Activated naive CD4-positive, alpha-beta T cell (primary cell): ENCODE measurements at places on chromosomes 7 and 10.
A peak's percentile ranks its signal among the peaks of the same experiment; 100 is the strongest.

- DNase-seq: no peak
These were observed 4.5 kb downstream of the SNCG start for GRCh38 chr10:86962981-86963310.

- peak; percentile 91 for DNase-seq
These were observed 32.2 kb downstream of the FOXL3 start for GRCh38 chr7:322111-322671.

DNA sequence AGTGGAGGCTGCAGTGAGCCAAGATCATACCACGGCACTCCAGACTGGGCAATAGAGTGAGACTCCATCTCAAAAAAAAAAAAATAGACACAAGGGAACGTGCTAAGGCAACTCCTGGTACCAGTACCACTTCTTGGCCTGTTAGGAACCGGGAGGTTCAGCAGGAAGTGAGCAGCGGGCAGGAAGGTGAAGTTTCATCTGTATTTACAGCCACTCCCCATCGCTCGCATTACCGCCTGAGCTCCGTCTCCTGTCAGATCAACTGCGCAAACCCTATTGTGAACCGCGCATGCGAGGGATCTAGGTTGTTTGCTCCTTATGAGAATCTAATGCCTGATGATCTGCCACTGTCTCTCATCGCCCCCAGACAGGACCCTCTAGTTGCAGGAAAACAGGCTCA, 69.9 kb upstream of the FOXK1 start:
- no peak for DNase-seq

- no peak for DNase-seq
These were observed 48.4 kb downstream of the DYNC1I1 start for GRCh38 chr7:95820778-95821177.

DNA sequence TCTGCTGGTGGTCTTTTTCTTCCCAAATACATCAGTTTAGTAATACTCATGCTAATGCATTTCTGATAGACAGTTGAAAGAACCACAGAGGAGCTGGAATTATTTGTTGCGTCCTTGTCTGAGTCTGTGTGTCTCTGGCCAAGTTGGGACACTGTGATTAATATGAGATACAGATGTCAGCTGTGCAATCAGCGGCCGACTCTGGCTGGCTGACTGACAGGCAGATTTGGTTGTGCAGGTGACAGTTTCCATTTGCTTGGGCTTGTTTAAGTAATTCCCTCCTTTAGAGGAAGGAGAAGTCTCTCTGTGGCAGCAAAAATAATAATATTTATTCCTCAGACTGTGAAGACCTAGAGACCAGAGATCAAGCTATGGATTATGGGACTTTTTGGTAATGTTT, 176.2 kb upstream of the CHRM2 start:
- no peak for DNase-seq

DNA sequence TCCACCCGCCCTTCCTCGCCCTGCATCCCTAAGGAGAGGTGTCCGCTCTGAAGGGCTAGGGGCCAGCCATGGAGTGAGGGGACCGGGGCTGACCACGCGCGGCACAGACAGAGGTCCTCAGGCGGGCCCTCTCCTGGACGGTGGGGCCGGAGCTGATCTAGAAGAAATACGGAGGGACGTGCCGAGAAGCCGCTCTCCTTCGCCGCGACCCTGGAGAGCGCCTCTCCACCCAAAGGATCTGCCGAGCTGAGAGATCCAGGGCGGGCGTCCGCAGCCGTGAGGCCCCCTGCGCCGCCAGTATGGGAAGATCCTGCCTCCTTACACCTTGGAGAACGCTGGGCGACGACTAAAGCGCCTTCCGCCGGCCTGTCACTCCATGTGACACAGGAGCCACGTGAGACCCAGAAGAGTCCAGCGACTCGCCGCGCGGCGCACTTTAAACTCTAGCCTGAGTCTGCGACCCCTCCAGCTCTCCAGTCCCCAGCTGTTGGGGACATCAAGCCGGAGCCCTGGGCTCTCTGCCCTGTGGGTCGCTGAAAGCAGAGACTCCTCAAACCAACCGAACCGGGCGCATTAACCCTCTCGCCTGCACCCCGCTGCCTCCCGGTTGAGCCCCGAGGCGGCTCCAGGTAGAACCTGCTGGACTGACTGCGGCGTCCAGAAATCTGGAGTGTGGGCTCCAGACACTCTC, 1.5 kb upstream of the SFMBT2 start:
- DNase-seq: peak; percentile 28

DNA sequence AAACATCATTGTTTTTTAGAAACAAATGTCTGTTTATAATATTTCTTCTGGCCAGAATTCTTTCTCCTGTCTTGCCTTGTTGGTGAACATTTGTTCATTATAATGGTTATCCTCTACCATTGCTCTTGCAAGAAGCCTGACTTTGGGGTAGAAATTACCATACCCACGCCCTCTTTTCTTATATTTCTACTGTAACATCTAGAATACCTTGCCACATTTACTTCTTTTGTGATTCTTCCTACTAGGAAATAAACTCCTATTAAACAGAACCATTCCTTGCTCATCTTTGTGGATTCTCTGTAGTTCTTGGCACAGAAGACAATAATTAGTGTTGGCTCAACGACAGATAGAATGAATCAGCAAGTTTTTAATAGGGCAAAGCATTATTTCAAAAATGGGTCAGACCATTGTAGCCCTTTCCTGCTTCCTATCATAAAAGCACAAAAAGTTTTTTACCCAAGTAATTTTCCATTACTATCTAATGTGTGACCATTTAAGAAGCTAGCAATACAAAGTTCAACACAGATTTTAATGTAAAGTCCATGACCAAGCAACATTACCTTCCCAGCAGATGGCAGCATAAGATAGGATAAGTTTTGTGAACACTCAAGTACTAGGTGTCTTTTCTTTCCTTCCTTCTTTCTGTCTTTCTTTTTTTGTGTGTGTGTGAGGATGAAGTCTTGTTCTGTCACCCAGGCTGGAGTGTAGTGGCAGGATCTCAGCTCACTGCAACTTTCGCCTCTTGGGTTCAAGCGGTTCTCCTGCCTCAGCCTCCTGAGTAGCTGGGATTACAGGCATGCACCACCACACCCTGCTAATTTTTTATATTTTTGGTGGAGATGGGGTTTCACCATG, 270.4 kb downstream of the HGF start:
- DNase-seq: no peak

DNA sequence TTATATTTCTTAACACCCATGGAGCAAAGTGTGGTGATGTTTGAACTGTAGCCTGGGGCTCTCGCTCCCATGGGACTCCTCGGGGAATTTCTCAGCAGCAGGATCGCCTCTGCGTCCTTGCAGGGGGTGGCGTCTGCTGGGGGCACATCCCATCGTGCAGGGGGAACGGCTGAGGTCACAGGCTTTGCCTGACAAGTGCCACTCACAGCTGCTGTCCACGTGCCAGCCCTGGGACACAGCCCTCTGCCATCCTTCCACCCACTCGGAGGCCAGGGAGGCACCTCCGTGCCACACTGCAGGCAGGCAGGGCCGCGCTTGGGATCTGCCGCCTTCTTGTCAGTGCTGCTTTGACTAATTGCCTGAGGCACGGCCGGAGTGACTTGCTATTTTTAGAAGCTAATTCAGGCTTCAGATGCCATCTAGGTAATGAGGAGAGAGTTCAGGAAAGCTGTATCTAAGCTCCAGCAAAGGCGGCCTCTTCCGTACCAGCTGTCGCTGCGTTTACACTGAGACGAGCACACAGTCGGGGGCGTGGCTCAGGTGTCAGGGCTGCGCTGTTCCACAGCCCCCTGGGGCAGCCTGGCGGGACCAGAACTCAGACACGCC, 45.7 kb downstream of the PITRM1 start:
- no peak for DNase-seq

- no peak for DNase-seq
These were observed 692.7 kb downstream of the MAGI2 start for GRCh38 chr7:78760620-78761355.

GRCh38 chr7:50858528-50859245, 76.0 kb upstream of the GRB10 start:
- DNase-seq: no peak

GRCh38 chr10:123442901-123443300, 223.3 kb upstream of the GPR26 start:
- no peak for DNase-seq

- DNase-seq: no peak
These were observed 977 bp downstream of the CALU start for GRCh38 chr7:128739990-128740682.

DNA sequence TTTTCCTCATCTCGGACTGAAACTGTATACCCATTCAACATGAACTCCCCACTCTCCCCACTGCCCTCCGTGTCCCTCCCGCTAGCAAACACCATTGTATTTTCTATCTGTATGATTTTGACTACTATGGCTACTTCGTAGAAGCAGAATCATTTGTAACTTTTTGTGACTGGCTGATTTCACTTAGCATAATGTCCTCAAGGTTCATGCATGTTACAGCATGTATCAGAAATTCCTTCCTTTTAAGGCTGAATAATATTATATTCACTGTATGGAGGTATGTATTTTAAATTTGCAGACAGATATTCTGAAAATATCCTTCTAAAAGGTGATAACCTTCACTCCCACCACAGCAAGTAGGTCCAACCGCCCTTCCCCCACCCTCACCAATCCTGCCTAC, 42.9 kb upstream of the MMD2 start:
- DNase-seq: no peak

DNA sequence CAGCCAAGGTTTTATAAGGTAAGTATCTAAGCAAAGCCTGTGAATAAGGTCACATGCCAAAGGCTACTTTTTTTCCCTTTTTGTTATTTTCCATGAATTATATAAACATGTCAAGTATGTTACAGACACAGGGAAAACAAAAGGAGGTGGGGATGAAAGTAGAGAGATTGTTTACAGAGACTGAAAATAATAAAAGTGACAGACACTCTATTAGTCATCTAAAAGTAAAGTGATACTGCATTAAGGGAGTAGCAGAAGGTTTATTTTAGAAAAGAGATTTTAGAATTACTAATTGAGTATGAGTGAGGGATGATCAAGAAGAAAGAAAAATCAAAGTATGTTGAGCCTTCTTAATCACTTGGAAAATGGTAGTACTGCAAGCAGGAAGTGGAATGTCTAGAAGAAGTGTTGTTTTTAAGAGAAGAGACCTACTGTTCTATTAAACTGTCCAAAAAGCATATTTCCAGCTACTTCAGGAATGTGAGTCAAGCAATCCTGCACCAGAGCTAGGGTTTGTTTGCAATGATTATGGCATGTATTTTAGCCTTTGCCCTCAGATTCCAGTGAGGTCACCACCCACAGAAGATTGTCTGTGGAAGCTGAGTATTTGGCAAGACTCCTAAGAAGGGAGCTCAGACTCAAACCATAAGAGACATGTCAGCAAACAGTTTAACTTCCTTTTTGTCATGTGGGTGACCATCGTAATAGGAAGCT, 177.9 kb upstream of the PLXDC2 start:
- no peak for DNase-seq

DNA sequence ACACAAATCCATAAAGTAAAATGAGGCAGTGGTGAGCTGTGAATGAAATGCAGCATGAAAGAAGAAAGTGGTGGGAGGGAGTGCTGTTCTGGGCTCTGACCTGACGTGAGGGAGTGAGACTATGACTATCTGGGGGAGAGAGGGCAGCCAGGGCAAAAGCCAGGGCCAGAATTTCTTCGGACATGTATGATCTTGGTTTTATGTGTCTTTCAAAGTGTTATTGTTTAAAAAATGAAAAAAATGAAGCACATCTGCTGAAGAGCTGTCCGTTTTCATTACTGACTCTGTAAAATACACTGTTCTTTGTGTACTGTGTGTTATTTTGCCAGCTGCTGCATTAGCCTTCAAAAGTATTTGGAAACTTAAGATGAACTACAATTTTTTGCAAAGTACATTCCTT, 70.2 kb upstream of the KLF14 start:
- no peak for DNase-seq

GRCh38 chr7:43302773-43303460, 190.5 kb downstream of the HECW1 start:
- no peak for DNase-seq

- DNase-seq: no peak
These were observed 21.2 kb downstream of the ASB15 start for GRCh38 chr7:123622660-123623386.

DNA sequence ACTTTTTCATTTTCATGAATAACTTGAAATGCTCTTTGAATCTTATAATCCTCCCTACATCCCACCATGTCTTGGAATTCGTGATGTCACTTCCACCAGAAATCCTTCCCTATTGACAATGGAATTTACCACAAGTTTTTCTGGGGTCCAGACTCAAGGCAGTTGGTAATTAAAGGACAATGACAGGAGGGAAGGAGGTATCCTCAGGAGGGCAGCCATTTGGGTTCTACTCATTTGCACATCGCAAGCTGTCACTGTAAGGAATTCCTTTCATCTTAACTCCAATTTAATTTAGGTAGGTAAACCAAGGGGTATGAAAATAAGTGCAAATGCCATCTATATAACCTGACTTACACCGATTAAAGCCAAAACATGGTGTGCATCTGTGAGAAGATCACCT, 21.9 kb downstream of the LRRC17 start:
- DNase-seq: no peak

GRCh38 chr7:91784469-91784868, 96.0 kb downstream of the MTERF1 start:
- DNase-seq: no peak

- no peak for DNase-seq
These were observed 115.1 kb upstream of the SLC13A1 start for GRCh38 chr7:123314886-123315285.

DNA sequence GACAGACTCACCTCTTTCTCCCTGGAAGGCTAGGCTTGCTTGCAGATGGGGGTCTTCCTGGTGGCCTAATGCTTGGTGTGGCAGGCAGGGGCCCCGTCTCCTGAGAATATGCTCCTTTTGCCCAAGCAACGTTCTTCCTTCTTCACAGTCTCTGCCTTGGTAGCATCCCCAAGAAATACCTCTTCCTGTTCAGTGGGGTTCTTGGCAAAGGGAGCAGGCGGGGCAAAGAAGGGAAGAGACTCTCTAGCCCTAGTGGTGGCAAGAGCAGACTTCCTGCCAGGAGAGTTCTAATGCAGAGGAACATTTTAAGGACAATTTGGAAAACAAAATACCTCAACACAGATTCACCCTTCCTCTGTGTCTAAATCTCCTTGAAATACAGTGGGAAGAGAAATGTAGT, at the start of gene CLEC5A:
Gene CLEC5A (minus strand): TSS at position 179 of the 400 bp plus-strand sequence. CDS start 682 bp downstream, outside the sequence.
- no peak for DNase-seq

- no peak for DNase-seq
These were observed 205.7 kb downstream of the PARD3 start for GRCh38 chr10:34609287-34609940.

DNA sequence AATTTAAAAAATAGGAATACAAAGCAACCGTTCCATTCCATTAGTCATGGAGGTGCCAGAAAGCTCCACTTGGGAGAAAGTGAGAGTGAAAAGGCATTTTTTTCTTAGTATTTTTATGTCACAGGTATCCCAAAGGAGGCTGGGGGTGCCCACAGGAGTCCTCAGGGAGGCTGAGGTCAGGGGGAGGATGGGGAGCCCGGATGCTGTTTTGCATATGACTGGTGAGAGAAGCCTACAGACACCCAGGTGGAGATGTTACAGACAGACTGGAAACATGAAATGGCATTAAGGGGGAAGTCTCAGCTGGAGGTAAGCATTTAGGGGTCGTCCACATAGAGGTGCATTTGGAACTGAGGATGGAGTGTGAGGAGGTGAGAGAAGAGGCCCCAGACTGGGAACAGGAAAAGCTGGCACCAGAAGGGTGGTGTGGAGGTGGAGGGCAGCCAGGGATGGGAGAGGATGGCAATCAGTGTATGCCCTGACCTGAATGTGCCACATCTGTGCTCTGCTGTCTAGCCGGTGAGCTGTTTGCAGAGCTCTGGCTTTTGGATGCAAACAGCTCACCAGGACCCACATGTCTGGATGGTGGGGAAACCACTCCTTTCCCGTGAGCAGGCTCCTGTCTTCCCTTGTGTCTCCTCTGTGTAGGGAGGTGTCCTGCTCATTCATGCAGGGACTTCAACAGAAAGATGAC, 101.1 kb downstream of the RAMP3 start:
- no peak for DNase-seq

GRCh38 chr10:22429146-22429545, 83.8 kb downstream of the SPAG6 start:
- DNase-seq: no peak
